ENCODE measurements at places on chromosomes 6 and 20.

DNA sequence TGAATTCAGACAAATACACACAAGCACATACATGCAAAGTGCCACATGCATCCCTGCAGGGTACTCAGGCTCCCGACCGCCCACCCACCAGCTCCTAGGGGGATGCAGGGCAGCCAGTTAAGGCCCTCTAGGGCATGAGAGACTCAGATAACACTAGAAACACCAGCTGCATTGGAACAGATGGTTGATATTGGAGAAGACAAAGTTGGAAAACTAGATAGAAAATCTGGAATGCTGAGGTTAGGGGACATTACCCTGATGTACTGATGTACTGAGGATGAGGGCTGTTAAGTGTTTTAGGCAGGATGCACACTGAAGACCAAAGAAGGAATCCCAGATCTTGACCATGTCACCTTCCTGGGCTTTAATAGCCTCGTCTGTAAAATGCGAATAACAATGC, 134.6 kb upstream of the ECI2 start:
- DNase-seq, result no peak

GRCh38 chr6:75800133-75800532, 51.1 kb downstream of the MYO6 start:
- DNase-seq, result no peak

GRCh38 chr6:131717836-131718542, 7.2 kb upstream of the CTAGE9 start:
- no peak for DNase-seq

GRCh38 chr6:40719671-40720374, 132.7 kb upstream of the LRFN2 start:
- no peak for DNase-seq

DNA sequence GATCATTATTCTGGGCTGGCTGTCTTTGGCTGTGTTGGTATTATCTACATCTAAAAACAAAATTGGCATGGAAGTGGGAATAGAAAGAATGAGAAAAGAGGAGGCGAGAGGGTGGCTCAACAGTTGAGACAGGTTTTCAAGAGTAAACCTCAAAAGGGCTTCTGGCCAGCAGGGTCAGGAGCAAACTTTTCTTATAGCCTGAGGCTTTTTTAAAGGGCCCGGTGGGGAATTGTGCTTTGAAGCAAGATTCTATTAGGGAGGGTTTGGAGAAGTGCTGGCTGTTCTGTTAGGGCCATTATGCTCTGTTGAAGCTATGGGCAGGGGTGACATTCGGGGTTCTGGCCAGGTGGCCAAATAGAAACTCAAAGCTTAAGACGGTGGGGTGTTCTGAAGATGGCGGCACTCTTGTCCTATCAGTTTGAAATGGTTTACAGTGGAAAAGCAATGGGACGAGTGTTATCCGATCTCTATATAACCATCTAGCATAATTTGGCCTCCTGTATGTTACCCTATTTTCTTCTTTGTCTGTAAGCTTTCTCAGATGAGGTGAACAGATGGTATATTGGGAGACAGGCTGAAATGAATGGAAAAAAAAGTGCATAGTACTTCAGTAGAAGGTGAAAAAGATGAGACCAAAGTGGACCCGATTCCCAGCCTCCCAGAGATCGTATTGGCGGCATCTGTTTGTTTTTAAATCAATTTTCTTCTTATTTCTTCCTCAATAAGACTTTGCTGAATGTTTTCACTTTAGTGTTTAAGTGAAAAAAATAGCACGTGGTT, 132.1 kb upstream of the CNR1 start:
- no peak for DNase-seq

DNA sequence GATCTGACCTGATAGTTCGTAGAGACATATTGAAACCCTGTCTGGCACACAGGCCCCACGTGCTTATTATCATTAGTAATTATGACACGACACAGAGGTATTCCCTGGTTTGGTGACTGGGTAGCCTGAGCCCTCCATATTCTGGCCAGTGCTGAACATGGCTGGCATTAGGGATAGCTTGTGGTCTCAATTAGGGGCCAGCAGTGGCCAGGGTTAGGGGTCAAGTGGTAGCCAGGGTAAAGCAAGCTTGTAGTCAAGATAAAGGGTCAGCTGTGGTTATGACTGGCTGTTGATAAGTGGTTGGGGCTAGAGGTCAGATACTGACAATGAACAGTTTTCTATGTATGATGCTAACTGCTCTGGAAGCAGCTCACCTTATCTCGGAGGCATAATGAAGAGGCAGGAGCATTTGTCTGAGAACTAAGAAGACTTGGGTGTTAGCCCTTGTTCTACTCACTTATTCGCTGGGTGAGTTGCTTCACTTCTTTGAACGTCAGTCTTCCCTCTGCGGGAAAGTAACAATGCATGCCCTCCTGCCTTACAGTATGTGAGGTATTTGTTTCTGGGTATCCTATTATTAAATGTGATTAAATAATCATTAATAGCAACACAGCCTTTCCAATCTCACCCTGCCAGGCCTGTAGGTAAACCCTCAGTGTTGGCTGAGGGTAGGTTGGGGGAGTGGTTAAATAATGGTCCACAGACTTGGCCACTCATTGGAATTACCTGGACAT, 66.7 kb downstream of the VEGFA start:
- DNase-seq, result no peak

DNA sequence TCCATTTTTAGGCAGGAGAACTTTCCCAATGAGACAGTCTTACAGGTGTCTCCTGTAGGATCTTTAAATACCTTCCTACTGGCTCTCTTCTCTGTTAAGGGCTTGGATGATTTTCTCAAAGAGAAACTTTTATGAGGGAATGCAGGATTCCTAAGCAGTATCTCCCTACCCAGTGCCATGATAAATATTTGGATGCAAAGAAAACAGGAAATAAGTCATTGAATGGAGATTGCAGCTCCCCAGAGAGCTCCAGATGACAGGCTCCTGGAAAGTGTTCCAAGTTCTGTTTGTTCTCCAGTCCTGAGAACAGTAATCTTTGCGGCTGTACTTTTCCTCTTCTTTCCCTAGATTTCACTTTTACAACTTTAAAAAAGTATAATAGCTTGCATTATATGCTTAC, 2.4 kb upstream of the SCGN start:
- no peak for DNase-seq

Data from iPS DF 19.7 (cell line).